ENCODE measurements at places on chromosomes 7 and 10.

DNA sequence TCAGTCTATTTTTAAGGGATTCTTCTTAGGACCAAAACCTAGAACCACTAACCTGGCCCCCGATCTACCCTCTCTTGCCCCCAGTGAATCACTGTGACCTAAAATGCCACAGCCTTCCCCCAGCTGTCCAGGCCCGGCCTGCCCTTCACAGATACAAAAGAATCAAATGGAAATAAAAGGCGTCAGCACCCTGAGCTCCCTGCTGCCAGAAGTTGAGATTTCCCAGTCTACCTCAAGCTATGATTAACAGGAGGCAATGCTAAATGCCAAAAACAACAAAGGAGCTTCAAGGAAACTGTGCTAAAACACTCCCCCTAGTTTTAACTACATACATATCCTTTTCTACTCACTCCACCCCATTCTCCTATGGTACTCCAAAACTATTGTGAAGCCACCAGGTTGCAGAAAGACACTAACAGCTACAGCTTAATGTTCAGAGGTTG, 67.8 kb downstream of the GSAP start:
- DNase-seq = no peak

GRCh38 chr7:129780974-129781927, 169.7 kb downstream of the NRF1 start:
- no peak for DNase-seq

- DNase-seq = no peak
These were observed 5.5 kb upstream of the EPO start for GRCh38 chr7:100714725-100715124.

- no peak for DNase-seq
These were observed 884.9 kb upstream of the ZNF722 start for GRCh38 chr7:63113713-63114285.

- no peak for DNase-seq
These were observed 20.2 kb downstream of the SLC16A12 start for GRCh38 chr10:89515031-89515841.

GRCh38 chr7:121744319-121744718, 128.6 kb upstream of the PTPRZ1 start:
- DNase-seq = no peak
